Hematopoietic multipotent progenitor cell treated with erythropoietin and hydrocortisone succinate and interleukin-3 and kit ligand, for 6 days (in vitro differentiated cells): ENCODE measurements at places on chromosomes 16 and 17.
A peak's percentile ranks its signal among the peaks of the same experiment; 100 is the strongest.

DNA sequence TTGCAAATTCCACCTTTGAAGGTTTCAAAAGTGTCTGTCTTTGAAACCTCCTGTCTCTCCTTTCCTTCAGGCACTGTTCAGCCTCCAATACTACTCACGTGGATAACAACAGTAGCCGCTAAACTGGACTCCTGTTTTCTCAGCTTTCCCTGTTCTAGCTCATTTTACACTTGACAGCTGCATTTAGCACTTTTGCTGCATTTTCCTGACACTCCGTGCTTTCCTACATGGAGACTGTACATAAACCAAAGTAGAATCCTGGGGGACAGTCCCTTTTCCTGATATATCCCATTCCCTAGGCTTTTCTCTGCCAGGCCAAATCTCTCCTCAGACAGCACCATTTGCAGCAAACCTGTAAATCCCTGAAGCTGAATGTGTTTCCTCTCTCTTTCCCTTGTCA lies 3.6 kb downstream of the CCL5 start:
- no peak for DNase-seq

- DNase-seq: no peak
Measured at GRCh38 chr16:48956620-48957019, 325.0 kb downstream of the CBLN1 start.

- no peak for DNase-seq
Measured at GRCh38 chr16:85475233-85475632, 137.9 kb upstream of the GSE1 start.

DNA sequence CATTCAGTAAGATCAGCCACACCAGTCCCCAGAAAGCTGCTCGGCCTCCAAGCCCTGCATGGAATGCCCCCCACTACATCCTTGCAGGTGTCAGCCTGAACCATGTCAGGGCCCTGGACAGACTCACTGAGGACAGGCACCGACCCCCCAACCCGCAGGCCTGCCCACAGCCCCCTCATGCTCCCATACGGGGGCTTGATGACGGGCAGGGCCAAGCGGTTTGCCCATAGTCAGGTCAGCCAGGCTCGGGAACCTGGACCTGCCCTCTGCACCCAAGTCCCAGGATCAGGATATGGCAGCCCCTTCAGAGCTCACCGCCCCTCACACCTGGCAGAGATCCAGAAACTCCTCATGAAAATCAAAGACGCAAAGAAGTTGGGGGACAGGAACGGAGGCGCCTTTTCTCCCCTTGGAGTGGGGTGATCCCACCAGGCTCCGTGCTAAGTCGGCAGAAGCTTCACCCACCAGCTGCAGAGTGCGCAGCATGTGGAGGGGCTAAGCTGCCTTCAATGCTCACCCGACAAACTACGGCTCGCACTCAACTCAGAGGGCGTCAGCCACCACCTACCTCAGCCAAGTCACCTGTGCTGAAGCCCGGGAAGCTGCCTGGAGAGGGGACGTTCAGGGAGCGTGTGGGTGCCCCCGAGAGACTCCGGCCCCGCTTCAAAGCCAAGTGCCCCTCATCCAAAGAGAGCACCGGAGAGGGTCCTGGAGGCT lies 26.5 kb downstream of the GNPTG start:
- DNase-seq: peak; percentile 13

- DNase-seq: peak; percentile 54
Measured at GRCh38 chr16:79605999-79606398, 5.5 kb upstream of the MAF start.

GRCh38 chr16:81798311-81799137 lies 19.4 kb downstream of the PLCG2 start:
- DNase-seq: peak; percentile 63

- no peak for DNase-seq
Measured at GRCh38 chr17:77070888-77071279, 69.9 kb upstream of the SEC14L1 start.

DNA sequence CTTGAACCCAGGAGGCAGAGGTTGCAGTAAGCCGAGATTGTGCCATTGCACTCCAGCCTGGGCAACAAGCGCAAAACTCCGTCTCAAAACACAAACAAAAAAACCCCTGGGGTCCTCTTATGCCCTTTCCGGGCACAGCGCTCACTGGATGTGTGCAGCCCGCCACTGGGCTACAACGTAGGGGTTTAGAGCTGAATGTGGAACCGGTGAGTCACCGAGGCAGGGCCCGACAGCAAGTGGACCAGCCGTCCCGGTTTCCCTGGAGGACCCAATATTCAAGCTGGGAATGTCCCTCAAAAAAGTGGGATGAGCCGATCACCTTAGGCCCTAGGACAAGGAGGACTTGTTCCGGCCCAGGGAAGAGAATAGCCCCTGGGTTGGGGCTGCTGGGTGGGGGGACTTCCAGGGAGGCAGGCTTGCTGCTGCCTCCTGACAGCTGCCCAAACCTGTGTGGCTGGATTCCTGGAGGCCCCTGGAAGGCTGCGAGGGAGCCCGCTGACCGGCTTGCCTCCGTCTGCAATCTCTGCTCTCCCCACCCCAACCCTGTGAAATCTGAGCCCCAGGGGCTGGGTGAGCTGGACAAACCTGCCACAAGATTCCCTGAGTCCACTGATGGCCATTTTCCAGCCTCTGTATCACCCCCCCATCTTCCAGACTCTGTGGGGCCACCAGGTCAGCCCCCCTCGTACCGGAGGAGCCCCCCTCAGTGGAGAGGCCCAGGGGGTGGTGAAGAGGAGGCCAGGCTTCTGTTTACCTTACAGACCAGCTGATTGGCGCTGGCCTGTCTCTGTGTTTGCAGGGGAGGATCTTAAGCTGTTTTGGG lies 2.9 kb upstream of the CLDN9 start:
- DNase-seq: no peak

GRCh38 chr17:78617511-78618061 lies 40.4 kb upstream of the DNAH17 start:
- DNase-seq: no peak

DNA sequence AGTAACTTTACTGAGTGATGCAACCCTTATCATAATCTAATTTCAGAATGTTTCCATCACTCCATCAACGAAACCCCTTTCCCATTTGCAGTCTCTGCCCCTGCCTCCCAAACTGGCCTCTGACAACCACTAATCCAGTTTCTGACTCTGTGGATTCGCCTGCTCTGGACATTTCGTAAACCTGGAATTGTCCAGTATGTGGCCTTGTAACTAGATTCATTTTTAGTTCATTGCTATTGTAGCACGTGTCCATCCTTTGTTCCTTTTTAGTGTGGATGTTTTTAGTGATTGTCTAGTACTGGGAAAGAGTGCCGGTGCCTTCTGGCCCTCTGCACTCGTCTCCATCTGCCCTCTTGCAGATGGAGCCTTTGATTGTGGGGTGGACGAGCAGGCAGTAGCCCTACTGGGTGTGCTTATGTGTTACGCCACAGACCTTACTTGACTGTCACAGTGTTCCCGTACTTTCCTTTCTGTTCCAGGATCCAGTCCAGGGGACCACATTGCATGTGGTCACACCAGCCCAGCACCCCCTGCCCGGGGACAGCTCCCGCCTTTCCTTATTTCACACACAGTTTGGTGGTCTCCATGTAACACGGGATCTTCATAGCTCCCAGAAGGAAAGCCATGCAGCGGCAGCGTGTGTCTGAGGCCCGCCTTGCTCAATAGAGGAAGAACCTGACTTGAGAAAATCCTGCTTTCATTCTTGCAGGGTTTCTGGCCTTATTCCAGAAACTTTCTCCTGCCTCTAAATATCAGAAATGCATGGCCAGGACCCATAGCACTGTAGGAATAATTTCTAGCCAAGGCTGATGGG lies 8.8 kb downstream of the KIAA0513 start:
- no peak for DNase-seq

- DNase-seq: peak; percentile 41
Measured at GRCh38 chr16:50692999-50693781, at the start of gene NOD2. TSS of gene NOD2 (plus strand) at chr16:50693606. CDS start at chr16:50699496, 5,890 bp downstream.
